ENCODE measurements at places on chromosomes 16 and 17. TPM values are rescaled to one million over a fixed set of nuclear protein-coding genes. Genes with fewer than 3 reads are reported as not detected.

The TBC1D3 gene
- total RNA-seq, result 2.3 TPM

The HSD11B2 gene
- 0.18 TPM for total RNA-seq

The PMFBP1 gene
- not detected for total RNA-seq

The AKAP1 gene
- total RNA-seq, result 11.8 TPM

The NAA60 gene
- total RNA-seq, result 16.8 TPM

The TBC1D28 gene
- total RNA-seq, result not detected

The KRT25 gene
- total RNA-seq, result not detected

The GGA2 gene
- 22.9 TPM for total RNA-seq

The ANKRD11 gene
- 55.1 TPM for total RNA-seq

The RABEP1 gene
- 21.3 TPM for total RNA-seq

The EME1 gene
- 5.6 TPM for total RNA-seq

The PPP1R27 gene
- total RNA-seq, result not detected

The RILP gene
- total RNA-seq, result 12.2 TPM

The GINS2 gene
- total RNA-seq, result 3.4 TPM

The TBC1D3H gene
- total RNA-seq, result not detected

The DNAH17 gene
- not detected for total RNA-seq

All from cardiac atrium fibroblast (primary cell).